ENCODE measurements at places on chromosomes 5 and 9. TPM values are rescaled to one million over a fixed set of nuclear protein-coding genes. Genes with fewer than 3 reads are reported as not detected.

DNA sequence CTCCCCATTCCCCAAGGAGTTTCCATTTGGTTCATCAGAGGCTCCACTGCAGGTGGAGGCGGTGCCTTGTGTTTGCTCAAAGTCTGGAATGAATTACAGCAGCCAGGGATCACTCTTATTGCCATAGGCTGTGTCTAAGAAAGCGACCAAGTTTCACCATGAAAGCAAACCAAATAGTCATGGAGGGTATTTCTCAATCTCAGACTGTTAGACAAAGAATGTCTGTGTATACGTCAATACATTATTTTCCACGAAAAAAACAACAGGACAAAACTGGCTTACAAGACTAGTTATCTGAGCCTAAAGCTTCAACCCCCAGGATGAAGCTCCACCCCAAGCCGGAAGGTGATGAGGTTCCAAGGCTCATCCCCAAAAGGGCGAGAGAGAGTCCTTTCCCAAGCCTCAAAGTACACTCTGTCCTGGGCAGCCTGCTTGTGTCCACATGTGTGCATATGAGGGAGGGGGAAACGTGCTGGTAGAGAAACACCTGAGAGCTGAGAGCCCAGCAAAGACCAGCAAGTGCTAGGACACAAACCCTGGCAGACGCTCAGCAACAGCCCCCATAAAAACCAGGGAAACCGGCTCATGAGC, 4.3 kb downstream of the B4GALT1 start:
- DNase-seq, result no peak

GRCh38 chr5:180049185-180049548, 22.4 kb downstream of the RNF130 start:
- DNase-seq, result no peak

- DNase-seq, result peak; percentile 61
These were observed 59.0 kb upstream of the ZBTB43 start for GRCh38 chr9:126745574-126746411.

Gene SAPCD2
- total RNA-seq, result 22.8 TPM

Gene PLPP7
- not detected for total RNA-seq

Gene BSPRY
- total RNA-seq, result 10.6 TPM

Gene C9
- not detected for total RNA-seq

Gene TIMD4
- 15.1 TPM for total RNA-seq

All from activated CD4-positive, alpha-beta T cell treated with anti-CD3 and anti-CD28 coated beads, Interleukin-2, amount 10 ng/mL, durations not matched to agents 24 days and 14 days (primary cell).